AG20443 (cell line): ENCODE measurements at places on chromosomes 2 and 18.
A peak's percentile ranks its signal among the peaks of the same experiment; 100 is the strongest.

GRCh38 chr18:76446321-76447257 lies 48.5 kb downstream of the ZNF516 start:
- DNase-seq, result no peak

DNA sequence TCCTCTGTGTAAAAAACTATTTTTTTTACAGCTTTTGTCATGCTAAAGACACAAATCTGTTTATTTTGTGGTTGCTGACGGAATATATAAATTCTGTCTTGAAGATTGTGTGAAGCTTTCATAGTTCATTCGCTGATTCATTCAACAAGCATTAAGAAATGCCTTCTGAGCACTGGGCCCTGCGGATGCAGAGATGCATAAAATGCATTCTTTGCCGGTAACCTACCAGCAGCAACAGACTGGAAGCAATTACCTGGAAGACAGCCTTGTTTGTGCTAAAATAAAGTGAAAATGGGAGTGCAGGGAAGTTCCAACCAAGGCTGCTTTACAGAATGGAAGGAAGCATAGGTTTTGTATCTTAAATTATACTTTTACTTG lies 119.7 kb downstream of the PMAIP1 start:
- peak; percentile 76 for DNase-seq

GRCh38 chr2:42978175-42978886 lies 185.9 kb upstream of the HAAO start:
- no peak for DNase-seq

DNA sequence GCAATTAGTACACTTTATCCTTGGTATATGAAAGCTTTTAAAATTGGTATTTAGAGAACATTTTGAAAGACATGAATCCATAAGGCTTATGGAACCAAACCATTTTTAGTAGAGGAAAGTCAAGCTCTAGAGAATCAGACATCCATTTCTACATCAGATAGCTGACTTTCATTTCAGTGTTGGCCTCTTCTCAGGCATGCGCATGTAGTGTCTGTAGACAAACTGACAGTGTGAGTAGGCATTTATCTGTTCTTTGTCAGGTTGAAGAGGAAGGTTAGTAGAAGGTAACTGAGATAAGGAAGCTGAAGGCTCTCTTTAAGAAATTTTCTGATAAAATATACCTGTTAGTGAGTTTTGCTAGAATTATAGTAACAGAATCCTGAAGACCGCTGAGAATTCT lies 221.9 kb upstream of the SIX3 start:
- no peak for DNase-seq

- DNase-seq, result no peak
These were observed 262.9 kb downstream of the BCL11A start for GRCh38 chr2:60290509-60290908.

DNA sequence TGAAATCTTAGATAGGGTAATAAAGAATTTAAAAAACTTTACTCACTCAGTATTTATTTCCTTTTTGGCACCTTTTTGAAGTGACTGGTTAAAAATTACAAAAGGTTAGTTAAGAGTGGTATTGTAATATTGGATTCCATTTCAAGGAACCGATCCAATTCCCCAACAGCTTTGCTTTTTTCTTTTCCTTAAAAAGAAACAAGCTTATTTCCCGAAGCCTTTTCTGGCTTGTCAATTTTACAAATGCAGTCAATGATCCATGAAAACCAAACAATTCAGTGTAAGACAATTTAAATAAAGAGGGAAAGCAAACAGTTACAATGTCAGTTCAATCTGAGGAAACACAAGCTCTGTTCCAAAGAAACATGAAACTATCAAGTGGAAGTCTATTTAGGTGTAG lies 200.2 kb downstream of the RIT2 start:
- no peak for DNase-seq

- no peak for DNase-seq
These were observed 4.0 kb downstream of the REEP1 start for GRCh38 chr2:86333378-86333777.

GRCh38 chr2:188382107-188382506 lies 90.4 kb downstream of the GULP1 start:
- DNase-seq, result no peak

DNA sequence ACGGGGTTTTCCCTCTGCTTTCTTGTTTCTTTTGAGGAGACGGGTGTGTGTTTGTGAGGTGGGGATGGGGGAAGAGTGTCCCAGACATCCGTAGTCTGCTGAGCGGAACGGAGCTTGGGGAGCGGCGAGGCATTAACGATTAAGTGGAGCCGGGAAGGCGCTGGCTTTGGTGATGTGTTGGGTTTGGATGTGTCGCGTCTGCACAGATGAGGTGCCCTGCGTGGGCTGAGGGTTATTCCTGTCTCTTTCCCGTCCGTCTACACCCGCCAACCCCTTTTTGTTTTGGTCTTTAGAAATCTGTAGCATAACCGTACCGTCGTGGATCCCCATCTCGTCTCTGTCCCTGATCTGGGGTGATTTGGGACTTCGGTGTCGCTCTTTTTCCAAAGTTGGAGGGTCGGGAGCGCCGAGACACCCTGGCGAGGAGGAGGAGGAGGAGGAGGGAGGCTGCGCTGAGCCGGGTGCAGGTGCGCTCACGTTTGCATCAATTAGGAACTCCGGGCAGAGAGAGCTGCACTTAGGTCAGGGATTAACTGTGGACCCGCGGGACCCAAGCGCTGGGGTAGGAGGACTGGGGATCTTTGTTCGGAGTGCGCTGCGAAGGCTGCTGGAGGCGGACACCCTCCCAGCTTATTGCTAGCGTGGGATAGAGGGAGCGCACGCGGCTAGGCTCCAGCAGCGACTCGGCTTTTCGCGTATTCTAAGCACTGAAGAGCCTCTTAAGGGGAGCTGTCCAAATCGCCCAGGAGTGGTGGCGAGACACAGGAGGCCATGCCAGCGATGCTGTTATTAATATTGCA lies 720.3 kb downstream of the DPP10 start:
- DNase-seq, result no peak

GRCh38 chr2:207334624-207335371 lies 169.1 kb upstream of the KLF7 start:
- peak; percentile 91 for DNase-seq

GRCh38 chr2:159683817-159684216 lies 28.5 kb upstream of the MARCHF7 start:
- DNase-seq, result no peak

GRCh38 chr2:217755027-217755745 lies 247.6 kb downstream of the TNS1 start:
- no peak for DNase-seq

- no peak for DNase-seq
These were observed 107.5 kb downstream of the SLC8A1 start for GRCh38 chr2:40344364-40344763.

GRCh38 chr2:124079045-124079444 lies 54.0 kb downstream of the CNTNAP5 start:
- no peak for DNase-seq

GRCh38 chr2:26976237-26976636 lies 5.8 kb downstream of the MAPRE3 start:
- peak; percentile 85 for DNase-seq

DNA sequence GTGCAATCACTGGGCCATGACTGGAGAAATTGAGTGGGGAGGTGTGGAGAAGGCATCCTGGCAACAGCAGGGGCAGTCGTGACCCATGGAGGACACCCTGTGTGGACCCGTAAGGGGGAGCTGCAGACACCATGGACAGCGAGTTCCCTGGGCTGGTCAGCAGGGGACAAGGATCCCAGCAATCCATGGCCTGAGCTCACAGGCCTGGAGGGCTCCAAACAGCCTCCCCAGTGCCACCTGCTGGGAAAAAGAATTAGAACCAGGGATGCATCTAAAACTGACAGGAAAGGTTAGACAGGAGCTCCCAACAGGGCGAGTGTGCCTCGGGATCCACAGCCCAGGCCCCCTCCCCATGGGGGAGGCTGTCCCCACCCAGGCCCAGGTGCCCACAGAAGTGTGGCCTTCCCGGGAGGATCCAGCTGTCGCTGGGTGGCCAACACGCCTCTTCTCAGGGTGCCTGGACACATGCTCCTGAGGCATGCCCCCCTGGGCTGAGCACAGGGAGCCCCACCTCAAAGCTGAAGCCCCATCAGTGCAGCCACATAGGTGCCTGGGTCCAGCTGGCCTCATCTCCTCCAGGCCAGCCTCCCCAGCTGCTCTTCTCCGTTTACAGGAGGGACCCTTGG lies 20.5 kb upstream of the KIF1A start:
- peak; percentile 92 for DNase-seq

DNA sequence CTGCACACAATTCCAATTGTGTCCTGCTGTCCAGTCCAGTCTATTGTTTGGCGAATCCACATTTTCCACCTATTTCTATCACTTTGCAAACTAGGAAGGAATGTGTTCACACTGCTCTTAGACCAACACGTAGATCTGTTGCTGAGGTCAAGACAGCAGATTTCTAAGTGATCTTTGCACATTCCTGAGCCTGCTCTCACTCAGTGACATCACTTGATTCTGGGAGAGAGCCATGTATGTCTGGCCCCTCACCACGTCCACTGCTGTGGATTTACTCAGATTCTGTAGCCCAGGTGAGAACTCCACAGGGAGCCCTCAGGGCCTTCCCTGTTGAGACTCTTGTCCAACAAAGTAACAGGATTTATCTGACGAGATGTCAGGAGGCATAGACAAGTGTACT lies 317.2 kb downstream of the TSN start:
- peak; percentile 29 for DNase-seq

GRCh38 chr2:101111262-101111838 lies 39.8 kb downstream of the TBC1D8 start:
- DNase-seq, result no peak

DNA sequence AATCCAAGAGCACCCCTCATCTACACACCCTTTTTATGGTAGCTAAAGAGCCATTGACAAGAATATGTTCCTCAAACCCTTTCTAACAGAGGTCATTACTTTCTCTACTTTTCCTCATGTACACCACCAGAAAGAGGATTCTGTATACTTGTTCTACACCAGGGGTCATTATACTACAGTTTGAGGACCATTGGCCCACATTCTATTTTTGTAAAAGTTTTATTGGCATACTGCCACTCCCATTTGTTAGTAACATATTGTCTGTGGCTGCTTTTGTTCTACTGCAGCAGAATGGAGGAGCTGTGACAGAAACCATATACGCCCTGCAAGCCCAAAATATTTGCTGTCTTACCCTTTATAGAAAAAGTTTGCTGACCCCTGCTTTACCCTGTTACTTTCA lies 14.3 kb downstream of the HTR2B start:
- peak; percentile 10 for DNase-seq

DNA sequence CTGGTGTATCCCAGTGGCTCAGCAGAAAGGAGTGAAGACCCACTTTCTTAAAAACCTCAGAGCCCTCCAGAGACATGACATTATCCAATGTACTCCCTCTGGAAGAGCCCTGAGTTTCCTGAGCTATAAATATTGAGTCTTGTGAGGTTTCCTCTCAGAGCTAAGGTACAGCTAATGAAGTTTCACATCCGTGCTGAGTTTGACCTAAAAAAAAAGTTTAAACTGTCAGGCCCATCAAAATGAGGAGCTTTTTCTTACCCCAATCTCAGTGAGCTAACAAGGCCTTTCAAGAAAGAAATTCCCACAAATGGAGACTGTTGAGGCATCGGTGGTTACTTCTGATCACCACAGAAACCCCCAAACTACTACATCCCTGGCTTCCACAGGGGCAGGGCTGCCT lies 65.4 kb upstream of the ST8SIA3 start:
- DNase-seq, result no peak
